ENCODE measurements at places on chromosomes 2 and 18.

DNA sequence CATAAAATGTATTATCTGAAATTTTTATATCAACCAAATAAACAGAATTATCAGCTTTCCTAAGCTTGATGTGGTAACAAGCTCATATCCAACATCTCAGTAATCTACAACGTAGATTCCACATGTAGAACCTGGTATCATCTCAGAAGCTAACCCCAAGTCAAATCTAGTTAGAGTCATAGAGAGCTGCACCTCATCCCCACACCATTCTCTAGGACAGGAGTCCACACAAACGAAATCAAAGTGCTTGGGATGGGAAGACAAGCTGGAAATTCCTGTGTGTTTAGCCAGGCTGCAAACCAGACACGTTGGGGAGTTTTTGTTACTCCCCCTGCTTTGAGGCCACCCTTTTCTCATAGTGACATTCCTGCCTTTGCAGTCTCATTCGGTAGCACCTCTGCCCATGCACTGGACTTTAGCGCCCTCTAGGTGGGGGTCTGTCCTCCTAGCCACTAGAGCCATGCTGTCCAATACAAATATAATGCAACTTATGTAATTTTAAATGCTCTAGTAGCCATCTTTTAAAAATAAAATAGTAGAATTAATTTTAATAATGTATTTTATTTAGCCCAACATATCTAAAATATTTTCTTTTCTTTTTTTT is 28.1 kb upstream of the SATB2 start:
- no peaks in the 10 kb centered on the region for H3K36me3 ChIP-seq
- no peak overlapping the region for H3K4me3 ChIP-seq
- peak; percentile 65 for DNase-seq
- H3K27me3 ChIP-seq = no peaks in the 10 kb centered on the region
- H3K27ac ChIP-seq = no peak overlapping the region
- H3K4me1 ChIP-seq = no peaks in the 10 kb centered on the region

DNA sequence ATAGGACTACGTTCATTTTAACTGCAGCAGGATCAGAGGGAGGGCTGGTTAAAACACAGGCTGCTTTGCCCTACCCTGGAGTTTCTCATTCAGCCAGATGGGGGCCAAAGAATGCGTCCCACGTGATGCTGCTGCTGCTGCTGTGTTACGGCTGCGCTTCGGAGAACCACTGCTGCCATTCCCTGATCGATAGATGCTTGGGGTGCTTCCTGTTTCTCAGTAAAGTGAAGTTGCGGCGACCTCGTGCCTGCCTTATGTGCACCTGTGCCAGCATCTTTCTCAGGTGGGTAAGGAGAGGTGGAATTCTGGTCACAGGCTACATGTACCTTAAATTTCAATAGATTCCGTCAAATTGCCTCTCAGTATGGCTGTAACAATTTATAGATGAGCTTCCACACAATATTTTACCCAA is 24.7 kb upstream of the TOGARAM2 start:
- H3K4me1 ChIP-seq = peaks cover 30% of the 10 kb centered on the region
- no peaks in the 10 kb centered on the region for H3K36me3 ChIP-seq
- peak overlapping the region; percentile 9 for H3K27ac ChIP-seq
- H3K4me3 ChIP-seq = no peak overlapping the region
- no peak for DNase-seq
- no peaks in the 10 kb centered on the region for H3K27me3 ChIP-seq

- H3K36me3 ChIP-seq = peaks cover 2% of the 10 kb centered on the region
- no peak overlapping the region for H3K27ac ChIP-seq
- H3K27me3 ChIP-seq = no peaks in the 10 kb centered on the region
- H3K4me3 ChIP-seq = no peak overlapping the region
- no peaks in the 10 kb centered on the region for H3K4me1 ChIP-seq
- peak; percentile 11 for DNase-seq
Measured at GRCh38 chr2:23709311-23709710, 217.6 kb downstream of the ATAD2B start.

DNA sequence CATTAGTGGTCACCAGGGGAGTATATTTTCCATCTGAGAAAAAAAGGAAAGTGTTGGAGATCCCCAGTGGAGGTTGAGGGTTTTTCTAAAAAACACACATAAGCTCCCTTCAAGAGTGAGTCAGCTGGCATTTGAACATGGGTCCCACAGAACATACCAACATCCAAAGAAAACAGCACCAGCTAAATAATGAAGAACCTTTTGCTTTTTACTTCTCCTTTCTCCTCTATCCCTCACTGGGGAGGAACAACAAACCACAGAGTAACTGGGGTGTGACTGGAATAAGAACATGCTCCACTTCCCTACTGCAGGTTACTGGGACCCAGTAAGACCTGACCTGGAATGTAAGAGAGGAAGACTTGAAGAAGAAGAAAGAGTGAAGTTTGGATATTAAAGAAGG is 56.5 kb upstream of the RAPH1 start:
- H3K27me3 ChIP-seq = no peaks in the 10 kb centered on the region
- H3K36me3 ChIP-seq = no peaks in the 10 kb centered on the region

DNA sequence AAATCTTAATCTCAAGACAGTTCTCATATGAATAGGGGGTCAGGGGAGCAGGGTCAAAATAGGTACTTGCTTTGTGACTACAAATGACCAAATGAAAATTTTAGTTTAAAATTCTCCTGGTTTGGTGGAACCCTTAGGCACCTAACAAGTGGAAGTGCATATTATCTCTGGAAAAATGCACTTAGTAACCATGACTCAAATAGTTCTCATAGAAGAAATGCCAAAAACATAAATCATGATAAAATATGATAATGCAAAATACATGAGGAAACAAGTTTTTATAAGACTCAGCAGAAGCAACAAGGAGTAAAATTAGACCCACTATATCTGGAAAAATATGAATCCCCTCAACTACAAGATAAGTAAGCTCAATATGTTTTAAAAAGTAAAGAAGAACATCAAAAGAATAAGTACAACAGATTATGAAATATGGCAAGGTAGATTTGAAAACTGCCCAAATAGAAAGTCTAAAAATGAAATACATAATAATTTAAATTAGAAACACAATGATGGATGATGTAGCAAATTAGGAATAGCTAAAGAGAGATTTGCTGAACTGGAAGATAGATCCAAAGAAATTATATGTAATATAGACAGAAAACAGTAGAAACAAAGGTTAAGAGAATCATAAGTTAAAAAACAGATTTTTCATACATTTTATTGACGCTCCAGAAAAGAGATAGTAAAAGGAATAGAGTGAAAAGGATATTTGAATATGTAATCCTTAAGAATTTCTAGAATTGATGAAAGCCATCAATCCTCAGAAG is 308.3 kb downstream of the SETBP1 start:
- H3K4me1 ChIP-seq = no peaks in the 10 kb centered on the region
- no peaks in the 10 kb centered on the region for H3K36me3 ChIP-seq
- no peak overlapping the region for H3K27ac ChIP-seq
- H3K4me3 ChIP-seq = no peak overlapping the region
- DNase-seq = no peak

GRCh38 chr2:189347540-189347939 is 93.7 kb upstream of the WDR75 start:
- H3K27ac ChIP-seq = peak overlapping the region; percentile 69
- H3K4me1 ChIP-seq = no peaks in the 10 kb centered on the region
- no peaks in the 10 kb centered on the region for H3K27me3 ChIP-seq
- no peak overlapping the region for H3K4me3 ChIP-seq
- no peaks in the 10 kb centered on the region for H3K36me3 ChIP-seq

GRCh38 chr2:217327953-217328621 is 468.2 kb upstream of the TNP1 start:
- no peaks in the 10 kb centered on the region for H3K4me1 ChIP-seq
- no peaks in the 10 kb centered on the region for H3K36me3 ChIP-seq
- H3K27ac ChIP-seq = no peak overlapping the region
- no peaks in the 10 kb centered on the region for H3K27me3 ChIP-seq

- no peak overlapping the region for H3K4me3 ChIP-seq
- H3K27ac ChIP-seq = no peak overlapping the region
- no peaks in the 10 kb centered on the region for H3K27me3 ChIP-seq
- H3K4me1 ChIP-seq = peaks cover 3% of the 10 kb centered on the region
Measured at GRCh38 chr2:127516041-127516762, 10.1 kb downstream of the IWS1 start.

GRCh38 chr18:32183503-32183902 is 6.3 kb upstream of the MEP1B start:
- H3K36me3 ChIP-seq = no peaks in the 10 kb centered on the region
- DNase-seq = no peak
- no peak overlapping the region for H3K27ac ChIP-seq
- no peaks in the 10 kb centered on the region for H3K4me1 ChIP-seq
- H3K27me3 ChIP-seq = no peaks in the 10 kb centered on the region

GRCh38 chr2:83696838-83697237 is 762.2 kb downstream of the SUCLG1 start:
- H3K27ac ChIP-seq = no peak overlapping the region
- no peaks in the 10 kb centered on the region for H3K27me3 ChIP-seq
- no peaks in the 10 kb centered on the region for H3K36me3 ChIP-seq

GRCh38 chr2:39492095-39492590 is 55.1 kb upstream of the MAP4K3 start:
- H3K4me1 ChIP-seq = no peaks in the 10 kb centered on the region
- H3K27ac ChIP-seq = no peak overlapping the region
- no peak for DNase-seq

DNA sequence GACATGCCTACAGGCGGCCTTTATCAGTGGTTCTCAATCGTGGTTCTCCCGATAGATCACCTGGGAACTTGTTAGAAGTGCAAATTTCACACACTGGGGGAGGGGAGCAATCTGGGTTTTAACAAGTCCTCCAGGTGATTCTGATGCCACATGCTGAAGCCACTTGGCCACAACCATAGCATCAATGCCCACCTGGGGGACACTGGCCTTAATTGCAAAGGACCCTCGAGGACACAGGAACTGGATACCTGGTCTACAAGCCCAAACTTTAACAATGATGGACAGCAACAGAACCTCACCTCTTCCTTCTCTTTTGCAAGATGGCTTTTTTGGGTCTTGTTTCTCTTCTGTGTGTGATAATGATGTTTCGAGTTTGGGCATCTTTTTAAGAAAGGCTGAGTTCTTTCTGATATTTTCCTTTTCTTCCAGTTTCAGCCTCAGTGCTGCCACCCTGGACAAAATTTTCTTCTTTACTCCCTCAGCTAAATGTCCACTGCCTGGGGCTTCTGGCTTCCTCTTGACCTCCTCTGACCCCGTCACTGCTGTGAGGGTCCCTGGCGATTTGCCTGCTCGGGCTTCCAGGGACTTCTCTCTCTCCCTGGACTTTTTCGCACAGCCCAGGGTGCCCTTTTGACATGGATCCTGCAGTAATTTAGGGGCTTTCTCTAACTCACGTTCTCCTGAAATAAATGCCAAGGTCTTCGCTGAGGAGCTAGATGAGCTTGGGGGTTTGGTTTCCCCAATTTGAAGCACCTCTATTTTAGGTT is 94.2 kb downstream of the ALPK2 start:
- H3K4me3 ChIP-seq = no peak overlapping the region
- H3K36me3 ChIP-seq = no peaks in the 10 kb centered on the region
- H3K27me3 ChIP-seq = no peaks in the 10 kb centered on the region

DNA sequence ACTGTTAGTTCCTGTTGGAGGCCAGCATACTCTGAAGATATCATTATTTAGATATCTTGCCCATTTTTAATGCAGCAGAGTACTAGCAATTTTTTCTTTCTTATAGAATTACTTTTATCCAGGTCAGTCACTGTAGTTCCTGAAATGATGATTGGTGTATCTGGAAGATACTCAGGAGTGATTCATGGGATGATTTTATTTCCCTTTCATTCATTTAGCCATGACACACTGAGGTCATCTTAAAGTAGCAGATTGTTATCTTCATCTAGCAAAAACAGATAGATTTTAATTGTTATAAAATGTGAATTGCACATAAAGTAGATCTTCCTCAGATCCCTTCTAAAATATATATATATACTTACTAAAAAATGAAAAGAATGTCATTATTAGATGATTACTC is 109.1 kb downstream of the PIK3C3 start:
- no peak for DNase-seq
- H3K4me1 ChIP-seq = no peaks in the 10 kb centered on the region
- H3K27me3 ChIP-seq = no peaks in the 10 kb centered on the region
- H3K27ac ChIP-seq = no peak overlapping the region
- H3K4me3 ChIP-seq = no peak overlapping the region
- H3K36me3 ChIP-seq = no peaks in the 10 kb centered on the region

DNA sequence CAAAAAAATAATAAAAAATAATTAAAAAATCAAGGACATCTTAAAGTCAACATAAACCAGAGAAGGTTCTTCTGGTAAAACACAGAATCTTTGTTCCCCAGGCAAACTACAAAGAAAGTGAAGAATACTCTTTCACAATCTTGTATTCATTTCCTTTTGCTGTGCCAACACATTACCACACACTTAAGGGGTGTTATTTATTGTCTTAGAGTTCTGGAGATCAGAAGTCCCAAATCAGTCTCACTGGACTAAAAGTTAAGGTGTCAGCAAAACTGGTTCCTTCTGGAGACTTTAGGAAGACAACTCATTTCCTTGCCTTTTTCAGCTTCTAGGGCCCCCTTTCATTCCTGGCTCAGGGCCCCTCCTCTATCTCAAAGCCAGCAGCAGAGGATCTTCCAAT is 12.2 kb upstream of the CAB39 start:
- H3K4me1 ChIP-seq = no peaks in the 10 kb centered on the region
- no peaks in the 10 kb centered on the region for H3K36me3 ChIP-seq
- H3K27me3 ChIP-seq = no peaks in the 10 kb centered on the region

- H3K27me3 ChIP-seq = no peaks in the 10 kb centered on the region
- peaks cover 6% of the 10 kb centered on the region for H3K4me1 ChIP-seq
- no peak for DNase-seq
- H3K36me3 ChIP-seq = no peaks in the 10 kb centered on the region
Measured at GRCh38 chr2:159022019-159022418, 53.6 kb downstream of the TANC1 start.

- H3K4me1 ChIP-seq = no peaks in the 10 kb centered on the region
- no peak overlapping the region for H3K27ac ChIP-seq
- DNase-seq = no peak
- no peaks in the 10 kb centered on the region for H3K36me3 ChIP-seq
- no peak overlapping the region for H3K4me3 ChIP-seq
Measured at GRCh38 chr2:106965611-106966010, 79.6 kb upstream of the ST6GAL2 start.

- H3K27ac ChIP-seq = peak overlapping the region; percentile 70
- H3K4me1 ChIP-seq = peaks cover 20% of the 10 kb centered on the region
- H3K4me3 ChIP-seq = no peak overlapping the region
- no peak for DNase-seq
- H3K27me3 ChIP-seq = no peaks in the 10 kb centered on the region
- no peaks in the 10 kb centered on the region for H3K36me3 ChIP-seq
Measured at GRCh38 chr2:96407919-96408550, 72.5 kb downstream of the NCAPH start.

Measured in tibial nerve (tissue), 4 donors.